Mucosa of descending colon (tissue), 3 donors: ENCODE measurements at places on chromosomes 6 and 20. TPM values are rescaled to one million over a fixed set of nuclear protein-coding genes. Genes with fewer than 3 reads are reported as not detected.
A peak's percentile ranks its signal among the peaks of the same experiment; 100 is the strongest.

STX7 gene
- 51.9 TPM for total RNA-seq

DNA sequence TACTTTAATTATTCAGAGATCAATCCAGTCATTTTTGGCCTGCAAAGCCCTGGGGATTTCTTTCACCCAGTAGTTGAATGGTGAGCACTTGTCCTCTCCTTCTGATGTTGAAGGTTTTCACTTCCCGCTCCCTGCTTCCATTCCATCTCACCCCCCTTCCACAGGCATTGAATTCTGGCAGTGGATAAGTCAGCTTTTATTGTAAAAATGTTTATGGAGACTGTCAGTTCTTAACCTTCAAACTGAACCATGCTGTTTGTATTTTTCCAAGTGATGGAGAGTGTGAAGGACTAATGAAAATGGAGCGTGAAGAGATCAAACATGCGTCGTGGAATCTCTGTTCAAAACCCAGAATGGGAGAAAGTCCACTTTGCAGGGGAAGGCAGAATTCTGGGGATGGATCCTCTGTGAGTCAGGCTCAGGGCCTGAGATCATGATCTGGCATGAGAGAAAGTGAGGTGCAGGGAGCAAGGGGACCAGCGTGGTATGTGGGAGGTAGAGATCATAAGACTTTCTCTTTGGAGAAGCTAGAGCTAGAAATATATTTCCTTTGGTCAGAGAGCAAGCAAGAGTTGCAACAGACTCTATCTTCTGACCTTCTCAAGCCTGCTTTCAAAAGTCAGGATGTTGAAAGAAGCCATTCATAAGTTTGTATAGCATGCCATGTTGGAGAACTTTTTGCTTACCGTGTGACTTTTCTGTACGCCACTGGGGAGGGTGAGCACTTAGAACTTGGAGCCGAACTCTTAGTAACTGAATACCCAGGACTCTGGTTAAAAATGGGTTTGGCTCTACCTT lies 30.2 kb downstream of the ISM1 start:
- DNase-seq, result no peak

NMBR gene
- total RNA-seq, result not detected

COL21A1 gene
- total RNA-seq, result 20.5 TPM

DNA sequence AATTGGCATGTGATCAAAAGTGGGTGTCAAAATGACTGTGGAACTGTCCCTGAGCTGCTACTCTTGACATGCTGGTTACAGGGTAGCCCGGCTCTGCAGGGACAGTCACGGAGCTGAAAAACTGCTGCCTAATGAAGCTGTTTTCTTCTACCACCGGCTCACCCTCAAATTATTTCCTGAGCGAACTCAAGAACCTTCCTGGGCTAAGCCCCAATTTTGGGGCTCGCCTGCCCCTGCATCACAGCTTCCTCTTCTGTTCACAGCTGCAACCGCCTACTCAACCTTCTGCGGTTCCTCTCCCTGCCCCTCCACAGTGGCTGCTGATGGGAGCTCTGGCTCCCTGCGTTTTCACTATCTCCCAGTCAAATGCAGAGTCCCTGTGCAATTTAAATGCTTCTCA lies 110.8 kb upstream of the MLN start:
- peak; percentile 36 for DNase-seq

DNA sequence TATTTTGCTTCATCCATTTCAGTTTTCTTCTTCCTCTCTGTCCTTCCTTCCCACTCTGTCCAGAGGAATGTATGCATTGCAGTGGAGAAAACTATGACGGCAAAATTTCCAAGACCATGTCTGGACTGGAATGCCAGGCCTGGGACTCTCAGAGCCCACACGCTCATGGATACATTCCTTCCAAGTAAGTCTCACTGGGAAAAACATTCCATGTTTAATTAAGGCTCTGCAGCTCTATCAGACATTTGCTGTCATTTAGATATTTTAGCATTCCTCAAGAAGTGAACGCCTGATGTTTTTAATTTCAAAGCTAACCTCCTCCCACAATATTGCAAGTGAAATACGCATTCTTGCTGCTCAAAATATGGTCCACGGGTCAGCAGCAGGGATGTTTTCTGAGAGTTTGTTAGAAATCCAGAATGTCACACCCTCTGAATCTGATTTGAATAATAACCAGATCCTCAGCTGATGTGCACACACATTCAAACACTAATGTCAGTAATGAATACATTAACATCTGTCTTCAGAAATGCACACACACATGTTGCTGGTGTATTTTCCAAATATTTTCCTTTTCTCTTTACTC lies 12.8 kb downstream of the PLG start:
- DNase-seq, result no peak

- DNase-seq, result no peak
These were observed 253.4 kb upstream of the MOCS1 start for GRCh38 chr6:40187535-40188144.

DNA sequence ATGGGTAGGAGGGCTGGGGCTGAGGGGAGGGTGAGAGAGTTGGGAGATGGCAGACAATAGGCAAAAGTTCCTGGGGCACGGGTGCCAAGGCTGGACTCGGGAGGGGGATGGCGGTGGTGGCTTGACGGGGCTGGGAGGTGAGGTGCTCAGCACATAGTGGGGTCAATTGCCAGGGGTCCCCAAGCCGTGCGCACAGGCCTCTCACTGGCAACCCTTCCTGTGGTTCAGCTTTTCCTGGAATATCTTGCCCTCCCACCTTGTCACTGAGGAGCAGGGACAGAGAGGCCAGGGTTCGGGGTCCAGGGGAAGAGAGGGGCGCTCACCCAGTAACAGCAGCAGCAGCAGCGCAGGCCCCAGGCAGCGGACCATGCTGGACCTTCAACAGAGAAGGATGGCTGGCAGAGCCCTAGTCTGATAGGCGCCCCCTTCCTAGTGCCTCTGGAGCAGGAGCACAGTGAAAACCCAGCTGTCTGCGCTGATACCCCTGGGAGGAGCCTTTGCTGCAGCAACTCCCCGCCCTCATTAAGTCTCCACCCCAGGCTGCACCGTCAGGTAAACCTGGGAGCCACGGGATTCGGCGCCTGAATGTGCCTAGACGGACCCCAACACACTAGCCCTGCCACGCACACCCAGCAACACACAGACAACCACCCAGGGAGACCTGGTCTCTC lies at the start of gene GFRA4:
GFRA4 (minus strand) TSS at position 369 of the 671 bp plus-strand sequence; CDS start at position 369, 0 bp downstream.
- DNase-seq, result no peak

GPLD1 gene
- total RNA-seq, result 0.36 TPM

DNA sequence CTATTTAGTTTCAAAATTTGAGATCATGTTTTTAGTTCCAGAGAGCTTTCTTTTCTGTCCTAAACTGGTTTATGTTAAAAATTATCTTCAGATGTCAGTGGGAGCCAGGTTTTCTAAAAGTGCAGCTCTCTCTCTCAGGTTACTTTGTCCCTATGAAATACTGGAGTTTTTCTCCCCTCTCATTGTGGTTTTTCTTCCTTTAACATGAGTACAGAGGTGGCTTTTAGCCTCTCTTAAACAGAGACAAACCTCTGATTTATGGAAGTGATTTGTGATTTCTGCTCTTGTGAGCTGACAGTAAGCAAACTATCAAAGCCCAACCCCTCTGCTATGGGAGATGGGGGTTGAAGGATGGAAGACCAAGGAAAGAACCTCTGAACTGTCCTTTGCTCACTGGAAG lies 85.7 kb downstream of the LIN28B start:
- no peak for DNase-seq

DNA sequence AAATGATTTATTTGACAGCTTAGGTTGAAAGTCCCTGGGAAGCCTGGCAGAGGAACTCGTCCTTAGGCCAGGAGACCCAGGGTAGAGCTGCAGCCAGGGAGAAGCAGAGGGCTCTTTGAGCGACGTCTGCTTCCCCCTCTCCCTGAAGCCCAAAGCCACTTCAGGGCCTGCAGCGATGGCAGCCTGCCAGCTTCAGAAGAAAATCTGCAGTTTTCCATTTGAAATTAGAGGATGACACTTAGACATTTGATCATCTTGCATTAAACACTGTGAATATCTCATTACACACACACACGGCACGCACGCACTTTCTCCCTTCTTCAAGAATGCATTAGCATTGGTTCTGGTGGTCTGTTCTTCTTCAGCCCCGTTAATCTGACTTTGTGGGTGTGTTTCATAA lies 96.5 kb downstream of the PLEKHG1 start:
- DNase-seq, result no peak

C20orf202 gene
- not detected for total RNA-seq

DNA sequence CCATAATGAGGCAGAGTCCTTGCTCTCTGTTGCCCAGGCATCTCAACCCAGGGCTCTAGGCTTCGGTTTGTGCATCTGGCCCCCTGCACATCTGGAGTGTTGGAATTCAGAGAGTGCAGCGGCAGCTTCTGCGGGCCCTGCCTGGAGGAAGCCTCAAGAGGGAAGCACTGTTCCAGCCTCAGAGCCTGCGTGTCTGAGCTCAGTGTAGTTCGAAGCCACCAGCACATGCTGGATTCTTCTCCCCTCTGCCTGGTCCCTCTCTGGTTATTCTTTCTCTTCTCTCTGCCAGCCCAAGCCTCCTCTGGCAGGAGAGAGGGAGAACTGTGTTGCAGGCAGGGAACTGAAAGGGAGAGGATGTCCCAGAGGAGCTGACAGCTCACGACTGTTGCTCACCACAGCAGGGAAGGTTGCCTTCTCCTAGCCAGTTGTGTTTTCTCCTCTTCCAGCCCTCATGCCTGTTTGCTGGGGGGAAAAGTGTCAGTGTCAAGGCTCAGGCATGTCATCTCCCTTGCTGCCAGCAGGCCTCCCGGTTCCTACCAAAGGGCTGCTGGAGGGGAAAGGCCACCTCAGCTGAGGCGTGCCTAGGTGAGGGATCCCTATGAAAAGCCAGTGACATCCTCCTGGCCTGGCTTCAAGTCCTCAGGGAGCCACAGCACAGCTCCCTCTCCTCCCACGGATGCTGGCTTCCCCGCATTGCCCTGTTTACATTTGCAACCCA lies 126.0 kb upstream of the LRFN2 start:
- no peak for DNase-seq

GRCh38 chr6:69894578-69895347 lies 28.4 kb downstream of the COL19A1 start:
- DNase-seq, result no peak

- no peak for DNase-seq
These were observed 278.3 kb downstream of the SOX4 start for GRCh38 chr6:21871831-21872230.

- no peak for DNase-seq
These were observed 88.9 kb upstream of the ATXN1 start for GRCh38 chr6:16849988-16850680.

TMEM200A gene
- 60.4 TPM for total RNA-seq

GSTA3 gene
- not detected for total RNA-seq

GRCh38 chr20:34180460-34181120 lies 60.6 kb upstream of the ASIP start:
- peak; percentile 32 for DNase-seq

- no peak for DNase-seq
These were observed 135.3 kb upstream of the CENPW start for GRCh38 chr6:126204598-126204997.

ENPP5 gene
- 4.1 TPM for total RNA-seq

PTCHD4 gene
- total RNA-seq, result 0.12 TPM

SNAI1 gene
- total RNA-seq, result 0.96 TPM

C6orf141 gene
- 5.4 TPM for total RNA-seq

PGK2 gene
- total RNA-seq, result not detected

MMP24 gene
- 0.70 TPM for total RNA-seq

- no peak for DNase-seq
These were observed 42.5 kb downstream of the SESN1 start for GRCh38 chr6:109052018-109052651.

PABPC1L gene
- total RNA-seq, result 21.6 TPM

DNA sequence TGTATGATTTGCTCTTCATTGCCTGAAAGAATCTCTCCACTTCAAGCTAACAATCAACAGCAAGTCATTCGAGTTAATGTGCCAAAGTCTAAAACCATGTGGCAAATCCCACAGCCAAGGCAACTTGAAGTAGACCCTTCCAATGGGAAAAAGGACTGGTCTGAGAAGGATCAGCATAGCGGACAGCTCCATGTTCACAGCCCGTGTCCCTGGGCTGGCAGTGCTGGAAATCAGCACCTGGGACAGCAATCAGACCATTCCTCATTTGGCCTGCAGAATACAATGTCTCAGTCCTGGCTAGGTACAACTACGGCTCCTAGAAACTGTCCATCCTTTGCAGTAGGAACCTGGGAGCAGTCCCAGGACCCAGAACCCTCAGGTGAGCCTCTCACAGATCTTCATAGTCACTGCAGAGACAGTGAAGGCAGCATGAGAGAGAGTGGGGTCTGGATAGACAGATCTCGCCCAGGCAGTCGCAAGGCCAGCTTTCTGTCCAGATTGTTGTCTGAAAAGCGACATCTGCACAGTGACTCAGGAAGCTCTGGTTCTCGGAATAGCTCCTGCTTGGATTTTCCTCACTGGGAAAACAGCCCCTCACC lies 1.1 kb downstream of the GJA10 start:
- DNase-seq, result no peak

CD40 gene
- total RNA-seq, result 10.0 TPM

THBD gene
- total RNA-seq, result 1.8 TPM

ZNF311 gene
- 1.8 TPM for total RNA-seq

BNIP5 gene
- 17.4 TPM for total RNA-seq

DNA sequence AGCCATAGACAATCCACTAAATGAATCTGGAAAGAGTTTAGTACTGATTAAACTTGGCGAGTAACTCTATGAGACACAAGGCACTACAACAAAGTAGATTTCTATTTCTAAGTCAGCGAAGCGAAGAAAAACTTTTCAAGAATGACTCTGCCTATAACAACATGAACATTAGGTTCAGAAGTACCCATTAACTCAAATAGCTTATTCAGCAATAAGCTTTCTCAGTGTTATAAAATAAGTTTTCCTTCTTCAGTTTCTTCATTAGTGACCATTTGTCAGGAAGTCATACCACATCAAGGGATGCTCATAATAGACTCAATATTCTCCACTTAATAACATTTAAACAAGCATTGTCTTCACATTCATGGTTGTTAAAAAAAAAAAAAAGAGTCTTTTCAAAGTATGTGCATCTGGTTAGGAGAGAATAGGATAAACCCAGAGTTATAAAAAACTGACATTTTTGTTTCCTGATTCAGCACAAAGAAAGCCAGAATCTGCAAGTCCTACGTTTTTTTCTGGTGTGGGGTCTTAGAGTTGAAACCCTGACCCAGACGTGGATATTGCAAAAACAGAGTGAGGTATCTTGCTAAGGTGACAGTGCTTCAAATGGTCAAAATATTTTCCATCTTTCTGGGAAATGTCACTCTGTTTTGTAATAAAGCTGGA lies 148.2 kb upstream of the PREP start:
- no peak for DNase-seq

CSNK2A1 gene
- 127 TPM for total RNA-seq

GRCh38 chr6:14865531-14866100 lies 380.3 kb upstream of the JARID2 start:
- DNase-seq, result no peak

MAS1 gene
- total RNA-seq, result not detected
